ENCODE measurements at places on chromosomes 13 and 19. TPM values are rescaled to one million over a fixed set of nuclear protein-coding genes. Genes with fewer than 3 reads are reported as not detected.

GRCh38 chr13:22748866-22749577 lies 431.8 kb upstream of the SGCG start:
- DNase-seq = no peak

DNA sequence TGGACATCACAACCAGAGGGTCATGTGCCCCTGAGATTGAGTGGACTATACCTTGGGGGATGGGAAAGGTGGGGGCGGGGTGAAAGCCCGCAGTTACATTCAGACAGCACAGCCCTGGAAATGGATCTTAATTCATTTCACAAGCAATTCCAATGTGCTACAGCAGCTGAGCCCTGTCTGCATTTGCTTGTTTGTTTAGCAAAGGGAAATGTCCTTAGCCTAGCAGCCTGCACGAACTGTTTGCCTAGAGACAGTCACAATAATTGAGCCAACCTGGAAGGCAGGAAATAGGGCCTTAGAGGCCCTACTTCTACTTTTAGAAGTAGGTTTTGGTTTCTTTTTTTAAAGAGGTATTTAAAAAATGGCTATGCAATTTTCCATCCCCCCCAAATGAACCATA lies 177.3 kb upstream of the KL start:
- peak; percentile 59 for DNase-seq

- no peak for DNase-seq
Observed at GRCh38 chr13:28035146-28035782, 46.8 kb upstream of the URAD start.

GRCh38 chr13:72534951-72535640 lies 192.3 kb downstream of the MZT1 start:
- DNase-seq = no peak

DNA sequence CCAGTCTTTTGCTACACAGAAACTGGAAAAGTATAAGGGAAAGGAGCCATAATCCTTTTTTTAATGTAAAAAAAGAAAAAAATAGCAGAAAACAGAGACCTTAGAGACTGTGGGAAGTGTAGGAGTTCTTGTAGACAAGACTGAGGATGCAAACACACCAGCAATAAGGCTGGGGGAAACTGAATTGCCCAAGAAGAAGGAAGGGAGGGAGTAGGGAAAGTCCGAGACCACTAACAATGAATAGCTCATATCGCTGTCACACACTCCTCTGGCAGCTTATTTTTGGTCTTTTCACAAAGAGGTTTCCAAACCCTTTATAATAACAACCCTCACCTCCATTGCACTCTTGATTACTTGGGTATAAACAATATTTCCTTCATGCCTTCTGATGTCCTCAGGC lies 952.0 kb downstream of the SLITRK5 start:
- DNase-seq = no peak

DNA sequence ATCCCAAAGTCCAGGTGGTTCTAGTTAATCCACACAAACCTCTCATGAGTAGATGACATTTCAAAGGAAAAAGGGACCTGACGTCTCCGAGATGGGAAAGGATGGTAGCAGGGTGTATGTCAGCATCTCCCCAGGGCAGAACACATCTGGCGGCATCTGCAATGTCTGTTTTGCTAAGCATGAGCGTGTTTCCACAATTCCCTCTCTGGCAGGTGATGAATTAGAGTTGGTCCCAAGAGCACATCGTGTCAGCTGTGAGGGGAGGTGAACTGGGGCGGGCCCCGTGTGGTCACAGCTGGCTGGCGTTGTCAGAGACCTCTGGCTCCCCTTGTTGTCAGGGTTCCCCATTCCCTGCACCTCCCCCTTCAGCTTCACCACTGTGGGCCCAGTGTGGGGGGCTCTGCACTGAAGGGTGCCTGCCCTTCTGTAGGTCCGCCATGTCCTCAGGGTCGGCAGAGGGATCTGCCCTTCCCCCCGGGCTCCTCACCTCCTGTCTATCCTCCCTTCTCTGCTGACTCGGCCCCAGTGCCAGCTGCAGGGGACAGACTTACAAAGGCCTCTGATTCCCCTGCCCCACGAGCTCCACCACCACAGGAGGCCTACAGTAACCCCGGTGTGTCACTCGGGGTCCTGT lies 58.2 kb downstream of the CDADC1 start:
- DNase-seq = no peak

GRCh38 chr13:65892859-65893258 lies 1337.3 kb downstream of the PCDH9 start:
- no peak for DNase-seq

DNA sequence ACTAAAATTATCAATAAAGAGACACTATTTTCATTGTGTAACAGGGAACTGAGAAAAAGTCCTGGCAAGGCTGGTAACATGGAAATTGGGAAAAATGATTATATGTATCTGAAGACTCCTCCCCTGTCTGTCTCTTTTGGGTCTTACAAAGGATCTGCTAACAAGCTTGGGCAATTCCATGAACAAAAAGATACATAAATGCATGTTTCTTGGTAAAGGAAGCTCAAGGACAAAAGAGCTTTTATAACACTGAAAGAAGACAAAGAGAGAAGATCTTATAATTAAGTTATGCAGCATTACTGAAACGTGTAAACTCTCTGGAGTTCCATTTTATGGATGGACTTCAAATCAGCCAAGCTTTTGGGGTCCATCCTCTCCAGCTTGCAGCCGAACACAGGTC lies 29.2 kb downstream of the EFNB2 start:
- DNase-seq = no peak

- no peak for DNase-seq
Observed at GRCh38 chr19:33436360-33437345, 63.1 kb downstream of the CEBPG start.

DNA sequence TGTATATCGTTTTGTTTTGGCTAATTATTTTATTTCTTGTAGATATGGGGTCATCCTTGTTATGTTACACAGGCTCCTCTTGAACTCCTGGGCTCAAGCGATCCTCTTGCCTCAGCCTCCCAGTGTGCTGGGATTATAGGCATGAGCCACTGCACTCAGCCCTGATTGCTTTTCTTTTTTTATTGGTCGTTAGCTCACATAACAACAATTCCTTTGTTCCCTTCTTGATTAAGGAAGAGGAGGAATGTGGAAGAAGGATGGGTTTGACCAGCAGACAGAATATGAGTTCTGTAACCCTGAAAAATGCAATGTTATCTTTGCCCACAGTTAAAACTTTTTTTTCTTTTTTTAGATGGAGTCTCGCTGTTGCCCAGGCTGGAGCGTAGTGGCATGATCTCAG lies 11.4 kb downstream of the BRME1 start:
- DNase-seq = no peak

DNA sequence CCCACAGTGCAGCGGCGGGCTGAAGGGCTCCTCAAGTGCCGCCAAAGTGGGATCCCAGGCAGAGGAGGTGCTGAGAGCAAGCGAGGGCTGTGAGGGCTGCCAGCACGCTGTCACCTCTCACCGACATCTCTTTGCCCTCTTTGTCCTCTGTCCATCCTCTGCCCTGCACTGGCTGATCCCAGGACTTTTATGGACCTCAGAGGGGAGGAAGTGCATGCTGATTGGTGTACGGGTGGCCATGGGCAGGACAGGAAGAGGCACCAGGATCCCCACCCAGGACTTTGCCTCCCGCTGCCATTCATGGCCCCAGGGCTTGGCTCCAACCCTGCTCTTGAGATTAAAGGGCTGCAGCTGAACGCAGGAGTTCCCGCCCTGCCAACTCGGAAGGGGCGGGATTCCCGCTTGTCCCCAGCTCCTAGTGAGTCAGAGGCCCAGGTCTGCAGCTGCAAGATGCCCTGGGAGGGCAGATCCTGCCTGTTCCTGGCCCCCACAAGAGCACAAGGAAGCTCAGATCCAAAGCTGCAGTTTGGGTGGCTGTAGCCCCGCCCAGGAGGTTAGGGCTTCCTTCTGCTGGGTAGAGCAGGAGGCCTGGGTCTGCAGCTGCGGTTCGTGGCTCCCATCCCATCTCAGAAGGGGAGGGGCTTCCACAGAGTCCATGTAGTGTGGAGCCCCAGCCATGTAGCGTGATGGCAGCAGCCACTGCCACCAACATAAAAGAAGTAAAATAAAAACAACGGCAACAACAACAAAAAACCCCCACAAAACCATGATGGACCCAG lies 1716.7 kb downstream of the SLITRK1 start:
- DNase-seq = no peak

DNA sequence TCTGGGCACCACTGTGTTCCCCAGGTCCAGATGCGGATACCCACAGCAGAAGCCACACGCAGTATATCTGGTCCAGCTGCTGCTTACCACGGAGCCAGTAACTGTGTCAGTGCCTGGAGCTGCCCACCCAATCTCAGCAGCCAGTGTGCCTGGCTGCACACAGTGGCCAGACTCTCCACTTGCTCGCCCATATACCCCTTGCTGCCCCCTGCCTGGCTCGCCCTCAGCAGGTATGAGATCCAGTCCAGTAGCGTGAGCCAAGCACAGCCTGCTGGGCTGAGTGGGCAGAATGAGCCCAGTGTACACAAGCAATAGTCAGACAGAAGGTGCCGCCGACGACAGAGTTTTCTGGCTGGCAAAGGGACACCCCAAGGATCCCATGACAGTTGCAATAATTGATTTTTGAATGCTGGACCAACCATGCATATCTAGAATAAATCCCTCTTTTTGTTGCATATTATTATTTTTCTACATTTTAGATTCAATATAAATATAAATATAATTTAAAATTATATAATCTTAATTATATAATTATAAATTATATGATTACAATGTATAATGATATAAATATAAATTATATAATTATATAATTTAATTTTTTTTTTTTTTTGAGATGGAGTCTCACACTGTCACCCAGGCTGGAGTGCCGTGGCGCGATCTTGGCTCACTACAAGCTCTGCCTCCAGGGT lies 918.8 kb upstream of the MIR17HG start:
- no peak for DNase-seq

GRCh38 chr13:59680429-59681024 lies 483.2 kb downstream of the DIAPH3 start:
- DNase-seq = no peak

GRCh38 chr19:41925208-41926003 lies 2.8 kb downstream of the ERFL start:
- DNase-seq = no peak

GRCh38 chr13:33152389-33152788 lies 133.2 kb downstream of the STARD13 start:
- no peak for DNase-seq

DNA sequence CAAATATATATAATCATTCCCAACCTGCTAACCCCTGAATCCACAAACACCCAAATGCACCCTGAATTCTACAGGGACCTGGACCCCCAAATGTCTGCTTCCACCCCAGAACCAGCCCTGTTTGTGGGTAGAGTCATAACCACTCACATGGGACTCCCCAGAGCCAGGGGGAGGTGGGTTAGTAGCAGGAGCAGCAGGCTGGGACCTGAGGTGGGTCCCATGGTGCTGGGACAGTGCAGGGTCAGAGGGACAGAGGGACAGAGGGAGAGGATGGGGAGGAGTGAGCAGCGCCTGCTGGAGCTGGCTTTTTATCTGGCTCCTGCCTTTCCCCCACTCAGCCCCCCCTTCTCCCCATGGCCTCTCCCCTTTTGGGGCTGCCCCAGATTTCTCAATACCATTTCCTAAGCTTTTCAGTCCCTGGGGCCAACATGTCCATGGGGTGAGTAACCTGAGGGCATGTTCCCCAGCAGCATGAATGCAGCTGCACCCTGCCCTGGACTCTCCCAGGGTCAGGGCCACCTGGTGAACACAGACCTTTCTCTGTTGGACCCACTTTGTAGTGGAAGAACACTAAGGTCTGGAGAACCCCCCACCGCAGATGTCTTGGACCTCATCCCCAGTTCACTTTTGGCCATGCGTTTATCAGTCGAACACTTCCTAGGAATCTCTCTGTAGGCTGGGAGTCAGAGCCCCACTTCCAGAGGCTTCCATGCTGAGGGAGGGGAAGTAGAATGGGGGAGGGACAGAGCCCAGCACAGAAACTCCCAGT lies at the start of gene C3:
TSS of gene C3 (minus strand) at position 282 of the 769 bp plus-strand sequence. CDS start at position 221, 61 bp downstream.
- DNase-seq = no peak

DNA sequence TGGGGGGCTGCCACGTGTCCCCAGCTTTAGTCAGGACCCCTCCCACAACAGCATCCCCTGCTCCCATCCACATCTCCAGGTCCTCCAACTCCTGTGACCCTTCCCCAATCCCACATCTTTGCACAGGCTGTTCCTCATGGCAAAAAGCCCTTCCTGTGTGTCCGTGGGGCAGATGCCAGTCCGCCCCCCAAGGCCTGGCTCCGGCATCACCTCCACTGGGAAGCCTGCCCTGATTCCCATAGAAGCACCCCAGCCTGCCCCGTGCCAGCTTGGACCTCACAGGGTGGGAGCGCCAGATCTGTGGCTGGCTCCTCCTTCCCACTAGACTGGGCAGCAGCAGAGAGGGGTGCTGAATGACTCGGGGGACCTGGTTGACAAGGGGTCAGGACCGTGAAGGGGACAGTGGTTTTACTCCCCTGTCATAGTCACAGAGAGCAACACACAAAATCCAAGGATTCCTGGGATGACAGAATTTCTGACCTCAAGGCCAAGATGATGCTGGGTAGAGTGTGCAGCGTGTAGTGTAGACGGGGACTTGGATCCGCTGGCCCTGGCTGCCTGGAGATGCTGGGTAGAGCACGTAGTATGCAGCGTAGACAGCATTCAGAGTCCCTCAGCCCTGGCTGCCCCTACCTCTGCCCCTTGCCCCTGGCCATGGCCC lies 13.3 kb downstream of the KLF2 start:
- DNase-seq = no peak

GRCh38 chr13:40502236-40502635 lies 164.2 kb downstream of the FOXO1 start:
- DNase-seq = no peak

- no peak for DNase-seq
Observed at GRCh38 chr13:98910501-98910951, 67.3 kb downstream of the DOCK9 start.

- DNase-seq = no peak
Observed at GRCh38 chr13:79385694-79386093, 20.4 kb downstream of the RBM26 start.

DNA sequence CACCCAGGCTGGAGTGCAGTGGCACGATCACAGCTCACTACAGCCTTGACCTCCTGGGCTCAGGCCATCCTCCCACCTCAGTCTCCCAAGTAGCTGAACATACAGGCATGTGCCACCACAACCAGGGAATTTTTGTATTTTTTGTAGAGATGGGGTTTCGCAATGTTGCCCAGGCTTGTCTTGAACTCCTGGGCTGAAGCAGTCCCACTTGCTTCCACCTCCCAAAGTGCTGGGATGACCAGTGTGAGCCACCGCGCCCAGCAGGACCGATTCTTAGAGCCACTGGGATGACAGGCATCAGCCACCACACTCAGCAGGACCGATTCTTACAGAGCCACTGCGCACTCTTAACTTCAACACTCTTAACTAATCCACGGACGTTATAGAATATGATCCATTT lies 54.9 kb upstream of the RANBP3 start:
- no peak for DNase-seq

- no peak for DNase-seq
Observed at GRCh38 chr19:34832581-34833112, 59.6 kb upstream of the ZNF599 start.

The MATK gene
- 2.7 TPM for polyA plus RNA-seq

The SDHAF1 gene
- polyA plus RNA-seq = 15.9 TPM

The B3GNT8 gene
- 3.1 TPM for polyA plus RNA-seq

The DHDH gene
- polyA plus RNA-seq = 0.93 TPM

The ZNF320 gene
- 20.3 TPM for polyA plus RNA-seq

The RGS9BP gene
- 0.06 TPM for polyA plus RNA-seq
